Stimulated activated CD4-positive, alpha-beta T cell treated with anti-CD3 and anti-CD28 coated beads, TNF-alpha, amount 100 ng/mL, for 1 hour (primary cell): ENCODE measurements at places on chromosomes 3 and 15.

GRCh38 chr15:28289694-28290463, 32.1 kb downstream of the HERC2 start:
- DNase-seq: no peak

- no peak for DNase-seq
These were observed 14.2 kb downstream of the FSTL1 start for GRCh38 chr3:120436523-120437050.

DNA sequence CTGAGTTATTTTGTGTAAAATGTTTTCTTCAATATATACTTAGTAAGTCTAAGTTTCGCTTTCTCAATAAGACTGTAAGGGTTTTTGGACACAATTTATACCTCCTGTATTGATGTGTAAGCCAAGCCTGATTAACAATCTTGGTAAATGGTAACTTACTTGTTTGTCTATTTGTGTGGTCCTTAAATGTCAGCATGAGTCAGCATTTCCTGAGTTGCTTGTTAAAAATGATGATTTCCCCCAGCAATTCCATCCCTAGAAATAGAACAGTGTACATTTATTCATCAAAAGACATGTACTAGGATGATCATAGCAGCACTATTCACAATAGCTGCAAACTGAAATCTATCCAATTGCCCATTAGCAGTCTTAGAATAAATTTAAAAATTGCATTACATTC, 53.4 kb upstream of the LRIG1 start:
- no peak for DNase-seq

- DNase-seq: no peak
These were observed 39.0 kb downstream of the FSIP1 start for GRCh38 chr15:39743611-39744010.

DNA sequence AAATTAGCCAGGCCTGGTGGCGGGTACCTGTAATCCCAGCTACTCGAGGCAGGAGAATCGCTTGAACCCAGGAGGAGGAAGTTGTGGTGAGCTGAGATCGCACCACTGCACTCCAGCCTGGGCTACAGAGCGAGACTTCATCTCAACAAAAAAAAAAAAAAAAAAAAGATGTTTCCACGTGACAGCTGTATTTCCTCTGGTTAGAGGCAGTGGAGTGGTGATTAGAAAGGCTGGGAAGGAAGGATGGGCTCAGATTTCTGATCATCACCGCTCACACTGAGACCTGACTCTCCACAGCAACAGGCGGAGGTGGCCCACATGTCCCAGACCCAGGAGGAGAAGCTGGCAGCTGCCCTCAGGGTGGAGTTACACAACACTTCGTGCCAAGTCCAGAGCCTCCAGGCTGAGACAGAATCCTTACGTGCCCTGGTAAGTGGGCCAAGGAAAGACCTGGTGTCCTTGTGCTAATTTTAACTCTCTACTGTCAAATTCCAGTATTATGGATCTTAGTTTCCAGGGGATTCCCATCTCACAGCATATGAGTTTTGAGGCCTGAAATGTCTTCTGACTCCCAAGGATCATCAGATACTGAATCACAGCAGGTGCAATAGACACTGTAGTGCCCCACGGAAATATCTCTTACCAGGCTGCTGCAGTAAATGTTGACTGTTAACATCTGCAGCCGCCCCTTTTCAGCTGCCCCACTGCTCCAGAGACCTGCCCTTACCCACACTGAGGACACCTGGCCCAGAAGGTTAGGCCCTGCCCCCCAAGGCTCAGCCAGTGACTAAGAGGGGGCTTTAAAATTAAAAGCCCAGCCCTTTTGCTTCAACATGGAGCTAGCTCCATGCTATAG, 66.9 kb downstream of the BFSP2 start:
- DNase-seq: no peak

DNA sequence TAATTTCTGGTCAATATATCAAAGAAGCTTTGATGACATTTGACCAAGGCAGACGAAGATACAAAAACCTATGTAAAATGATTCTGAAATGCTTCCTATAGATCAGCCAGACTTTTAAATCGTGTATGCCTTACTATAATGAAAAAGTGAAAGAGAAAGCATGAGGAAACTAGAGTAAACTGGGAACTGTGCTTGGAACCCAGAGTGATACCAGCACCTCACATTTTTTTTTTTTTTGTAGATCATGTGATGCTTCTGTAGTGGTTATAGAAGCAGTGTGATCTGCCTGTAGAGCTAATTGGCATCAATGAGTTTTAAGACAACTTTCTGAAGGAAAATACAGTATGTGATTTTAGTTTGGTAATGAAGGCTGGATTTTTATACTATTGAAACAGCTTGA, 150.7 kb downstream of the NLGN1 start:
- DNase-seq: no peak

DNA sequence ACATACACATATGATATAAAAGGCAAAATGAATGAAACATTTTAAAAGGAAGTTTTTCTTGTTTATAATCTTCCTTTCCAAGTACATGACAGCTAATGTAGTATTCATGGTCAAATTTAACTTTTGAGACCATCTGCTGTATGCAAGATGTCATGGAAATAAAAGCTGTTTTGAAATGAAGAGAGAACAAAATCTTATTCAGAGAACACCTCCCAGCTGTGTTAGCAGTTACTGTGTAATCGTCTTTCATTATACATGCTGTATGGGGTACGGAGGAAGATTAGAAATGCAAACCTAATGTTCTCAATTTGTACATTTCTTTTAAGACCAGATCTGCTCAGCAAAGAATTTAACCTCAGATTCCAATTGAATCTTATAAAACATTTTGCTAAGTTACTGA, 1182.3 kb downstream of the OTOL1 start:
- no peak for DNase-seq

DNA sequence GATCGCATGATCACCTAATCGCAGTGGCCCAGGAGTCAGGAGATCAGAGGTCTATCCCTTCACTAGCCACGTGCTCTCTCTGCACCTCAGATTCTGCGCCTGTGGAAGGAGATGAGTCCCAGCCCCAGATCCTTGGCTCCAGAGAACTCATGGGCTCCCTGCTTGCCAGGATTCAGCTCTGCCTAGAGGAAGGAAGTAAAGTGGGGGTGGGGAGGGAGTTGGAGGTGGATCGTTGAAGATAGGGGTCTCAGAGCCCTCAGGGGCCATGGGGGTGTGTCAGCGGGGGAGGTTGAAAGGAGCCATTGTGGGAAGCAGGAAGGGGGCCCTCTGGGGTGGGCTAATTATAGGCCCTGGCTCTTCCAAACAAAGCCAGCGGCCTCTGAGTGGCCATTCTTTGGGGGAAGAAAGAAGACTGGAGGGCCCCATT, 11.3 kb upstream of the STRA6 start:
- DNase-seq: no peak

DNA sequence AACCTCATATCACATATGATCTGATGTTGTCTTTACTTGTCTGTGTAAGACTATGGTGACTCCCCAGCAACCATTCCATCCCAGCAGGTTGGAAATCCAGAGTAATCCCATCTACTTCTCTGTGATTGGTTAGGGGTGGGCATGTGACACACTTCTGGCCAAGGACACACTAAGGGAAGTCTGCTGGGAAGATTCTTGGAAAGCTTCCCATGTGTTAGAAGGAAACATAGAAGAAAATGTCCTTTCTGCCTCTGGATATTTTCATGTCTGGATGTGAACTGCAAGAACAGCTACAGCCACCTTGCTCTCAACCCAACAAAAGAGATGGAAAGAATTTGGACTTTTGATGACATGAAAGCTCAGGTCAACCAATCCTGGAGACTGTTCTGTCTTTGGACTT, 2.6 kb upstream of the UBE2Q2 start:
- DNase-seq: no peak

- no peak for DNase-seq
These were observed 19.1 kb upstream of the EPB42 start for GRCh38 chr15:43239732-43240491.

GRCh38 chr15:96332637-96333121, 2.2 kb downstream of the NR2F2 start:
- no peak for DNase-seq

DNA sequence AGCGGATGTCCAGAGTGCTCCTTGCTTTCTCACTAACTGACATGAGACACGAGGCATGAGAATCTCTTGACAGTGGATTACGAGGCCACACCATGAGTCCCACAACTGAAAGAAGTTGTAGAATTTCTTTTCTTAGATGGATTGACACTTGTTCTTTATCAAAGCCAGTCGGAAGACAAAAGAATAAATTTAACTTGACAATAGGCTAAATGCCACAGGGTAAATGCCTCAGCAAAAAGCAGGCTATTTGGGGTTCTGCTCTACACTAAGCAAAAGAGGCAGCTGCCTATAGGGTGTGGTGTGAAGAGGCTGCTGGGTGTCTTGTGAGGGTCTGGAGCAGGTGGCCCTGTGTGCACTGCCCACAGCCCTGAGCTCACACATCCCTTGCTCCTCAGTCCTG, 135.1 kb upstream of the SEMA6D start:
- no peak for DNase-seq

- no peak for DNase-seq
These were observed 10.4 kb downstream of the TMEM44 start for GRCh38 chr3:194622621-194623340.

DNA sequence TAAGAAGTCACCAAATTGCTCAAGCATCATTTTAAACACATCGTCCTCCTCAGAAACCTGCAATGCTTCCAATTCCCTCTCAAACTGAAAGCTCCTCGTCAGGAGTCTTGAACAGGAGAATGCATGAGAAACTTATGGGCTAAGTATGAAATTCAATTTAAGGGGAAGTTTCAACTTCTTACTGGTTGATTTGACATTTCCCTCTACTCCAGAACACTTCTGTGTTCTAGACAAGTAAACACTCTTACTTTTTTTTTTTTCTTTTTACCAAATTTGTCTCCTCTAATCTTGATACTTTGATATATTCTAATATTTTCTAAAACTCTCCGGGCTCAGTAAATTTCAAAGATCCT, 181.7 kb downstream of the RSL24D1 start:
- no peak for DNase-seq

- no peak for DNase-seq
These were observed 928 bp downstream of the RAD18 start for GRCh38 chr3:8962226-8962861.
